ENCODE measurements at places on chromosomes 2 and 18. TPM values are rescaled to one million over a fixed set of nuclear protein-coding genes. Genes with fewer than 3 reads are reported as not detected.
A peak's percentile ranks its signal among the peaks of the same experiment; 100 is the strongest.

SCN7A gene
- 0.07 TPM for total RNA-seq

ERBB4 gene
- total RNA-seq = 0.10 TPM

TRIM43B gene
- not detected for total RNA-seq

DNA sequence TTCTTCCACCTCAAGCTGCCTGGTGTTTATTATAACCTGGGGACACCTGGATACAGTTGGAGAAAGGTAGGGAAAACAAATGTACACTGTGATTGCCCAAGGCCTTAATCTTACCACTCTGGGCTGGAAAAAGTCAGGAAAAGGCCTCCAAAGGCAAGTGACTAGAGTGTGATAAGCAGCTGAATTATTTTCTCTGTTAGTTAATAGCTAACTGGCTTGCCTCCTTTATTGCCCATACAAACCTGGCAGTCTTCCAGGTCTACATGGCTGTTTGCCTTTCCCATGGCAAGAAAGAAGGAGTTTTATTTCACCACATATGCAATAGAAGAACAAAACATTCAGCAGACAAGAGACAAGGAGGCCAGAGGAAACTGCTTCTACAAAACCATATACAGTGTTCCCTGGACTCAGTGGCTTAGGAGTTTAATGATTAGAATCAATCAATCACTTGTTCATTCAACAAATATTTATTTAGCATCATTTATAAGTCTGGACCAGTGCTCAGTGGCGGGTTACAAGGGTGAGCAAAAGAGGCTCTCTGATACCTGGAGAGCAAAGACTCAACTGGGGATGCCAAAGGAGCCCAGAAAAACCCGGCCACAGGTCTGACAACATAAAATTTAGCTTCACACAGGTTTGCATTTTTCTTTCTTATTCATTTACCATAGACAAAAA lies 27.5 kb upstream of the SUCLG1 start:
- no peak for DNase-seq

GRCh38 chr2:26018184-26019055 lies 15.5 kb upstream of the RAB10 start:
- peak; percentile 74 for DNase-seq

DNA sequence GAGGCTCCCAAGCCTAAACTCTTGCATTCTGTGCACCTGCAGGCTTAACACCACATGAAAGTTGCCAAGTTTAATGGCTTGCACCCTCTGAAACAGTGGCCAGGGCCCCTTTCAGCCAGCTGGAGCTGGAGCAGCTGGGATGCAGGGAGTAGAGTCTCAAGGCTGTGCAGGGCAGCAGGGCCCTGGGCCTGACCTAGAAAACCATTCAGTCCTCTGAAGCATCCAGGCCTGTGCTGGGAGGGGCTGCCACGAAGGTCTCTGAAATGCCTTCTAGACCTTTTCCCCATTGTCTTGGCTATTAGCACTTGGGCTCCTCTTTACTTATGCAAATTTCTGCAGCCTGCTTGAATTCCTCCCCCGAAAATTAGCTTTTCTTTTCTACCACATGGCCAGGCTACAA lies 10.6 kb upstream of the SFT2D3 start:
- DNase-seq = no peak

Data from HCT116 (cell line).